ENCODE measurements at places on chromosomes 5 and 9.

DNA sequence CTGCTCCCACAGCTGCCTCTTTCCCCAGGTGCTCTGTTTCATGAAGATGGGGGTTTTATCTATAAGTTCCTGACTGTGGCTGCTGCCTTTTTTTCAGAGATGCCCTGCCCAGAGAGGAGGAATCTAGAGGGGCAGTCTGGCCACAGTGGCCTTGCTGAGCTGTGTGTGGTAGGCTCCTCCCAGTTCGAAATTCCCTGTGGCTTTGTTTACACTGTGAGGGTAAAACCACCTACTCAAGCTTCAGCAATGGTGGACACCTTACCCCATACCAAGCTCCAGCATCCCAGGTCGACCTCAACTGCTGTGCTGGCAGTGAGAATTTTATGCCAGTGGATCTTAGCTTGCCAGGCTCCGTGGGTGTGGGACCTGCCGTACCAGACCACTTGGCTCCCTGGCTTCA lies 250.0 kb downstream of the FER start:
- no peak for DNase-seq

DNA sequence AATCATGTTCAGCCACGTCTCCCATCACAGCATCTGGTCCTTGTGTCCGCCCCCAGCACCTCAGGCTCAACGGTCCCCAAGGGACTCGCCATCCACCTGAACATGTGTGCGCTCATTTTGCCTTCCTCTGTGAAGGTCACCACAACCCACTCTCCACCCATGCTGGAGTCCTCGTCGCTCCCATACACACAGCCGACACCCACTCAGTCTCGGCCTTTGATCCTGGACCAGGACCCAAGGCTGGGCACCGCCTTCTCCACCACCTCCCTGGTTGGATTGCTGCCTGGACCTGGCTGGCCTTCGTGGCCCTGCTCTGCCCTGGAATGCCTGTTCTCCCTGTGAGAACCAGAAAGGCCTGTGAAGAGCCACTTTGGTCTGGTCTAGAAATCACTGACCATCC lies 60.3 kb downstream of the UBE2QL1 start:
- DNase-seq: no peak

DNA sequence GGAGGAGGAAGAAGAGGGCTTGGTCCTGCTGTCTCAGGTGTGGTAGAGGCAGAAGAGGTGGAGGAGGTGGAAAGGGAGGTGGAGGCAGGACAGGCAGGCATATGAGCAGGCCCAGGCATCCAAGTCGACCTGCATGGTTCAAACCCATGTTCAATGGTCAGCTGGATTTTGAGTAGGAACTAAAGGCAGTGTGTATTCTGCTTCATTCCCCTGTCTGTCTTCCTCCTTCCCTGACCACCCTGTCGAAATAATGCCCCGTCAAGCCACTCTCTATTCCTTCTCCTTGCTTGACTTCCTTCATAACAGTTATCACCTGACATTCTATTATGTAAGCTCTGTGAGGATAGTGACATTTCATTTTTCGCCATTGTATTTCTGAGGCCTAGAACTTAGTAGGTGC lies 34.8 kb downstream of the ATP6V0E1 start:
- no peak for DNase-seq

DNA sequence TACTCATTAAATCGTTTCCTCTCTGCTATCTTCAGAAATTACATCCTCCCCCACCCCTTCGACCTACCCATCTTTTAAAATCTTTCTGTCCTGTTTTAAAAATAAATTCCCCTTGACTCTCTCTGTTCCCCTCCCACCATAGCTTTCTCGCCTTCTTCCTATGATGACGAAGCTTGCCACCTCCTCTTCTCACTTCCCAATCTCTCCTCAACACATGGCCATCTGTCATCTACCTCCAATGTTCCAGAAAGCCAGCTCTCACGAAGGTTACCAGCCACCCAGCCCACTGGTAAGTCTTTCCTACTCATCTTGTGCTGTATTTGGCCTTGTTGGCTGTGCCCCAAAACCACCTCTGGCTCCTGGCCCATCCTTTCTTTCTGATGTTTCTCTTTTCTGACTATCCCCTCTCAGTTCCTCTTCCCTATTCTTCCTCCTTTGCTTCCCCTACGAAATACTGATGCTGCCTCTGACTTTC lies 346.3 kb downstream of the ENC1 start:
- peak; percentile 35 for DNase-seq

- DNase-seq: no peak
These were observed 214.9 kb downstream of the KIAA0825 start for GRCh38 chr5:94403483-94403882.

DNA sequence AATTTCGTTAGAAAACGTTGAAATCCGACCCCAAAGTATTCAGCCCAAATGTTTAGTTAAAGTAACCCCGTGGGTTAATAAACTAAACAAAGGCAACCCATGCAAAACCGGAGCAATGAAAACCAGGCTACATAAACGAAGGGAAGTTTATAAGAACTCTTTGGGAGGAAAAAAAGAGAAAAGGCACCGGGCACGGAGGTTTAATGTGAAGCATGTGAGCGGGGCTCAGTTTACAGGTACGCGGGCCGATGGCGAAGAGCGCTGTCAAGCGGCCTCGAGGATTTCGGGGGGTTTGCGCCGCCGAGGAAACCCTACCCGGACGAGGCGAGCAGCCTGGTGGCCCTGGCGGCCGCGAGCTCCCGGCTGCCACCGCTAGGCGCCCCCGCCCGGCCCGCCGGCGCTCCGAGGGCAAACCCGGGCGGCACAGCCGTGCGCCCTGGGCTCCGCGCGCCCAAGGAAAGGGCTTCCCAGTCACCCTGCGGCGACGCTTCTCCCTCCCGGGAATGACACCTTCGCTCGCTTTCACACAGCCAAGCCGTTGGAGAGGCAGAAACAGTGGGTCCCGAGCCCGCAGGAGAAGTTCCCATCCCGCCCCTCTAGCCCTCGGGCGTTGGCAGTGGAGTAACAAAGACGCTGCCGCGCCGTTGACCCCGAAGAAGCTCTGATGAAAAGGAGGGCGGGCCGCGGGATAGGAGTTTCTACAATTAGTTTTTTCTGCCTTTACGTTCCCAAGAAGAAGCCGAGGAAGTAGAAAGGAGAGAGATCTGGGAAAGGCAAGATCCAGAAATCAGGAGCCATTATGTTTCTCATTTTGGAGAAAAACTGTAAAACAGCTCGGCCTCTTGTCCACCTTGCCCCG lies 126.0 kb downstream of the TMEM174 start:
- DNase-seq: peak; percentile 73

GRCh38 chr5:83513081-83513480 lies 41.5 kb downstream of the VCAN start:
- DNase-seq: no peak

DNA sequence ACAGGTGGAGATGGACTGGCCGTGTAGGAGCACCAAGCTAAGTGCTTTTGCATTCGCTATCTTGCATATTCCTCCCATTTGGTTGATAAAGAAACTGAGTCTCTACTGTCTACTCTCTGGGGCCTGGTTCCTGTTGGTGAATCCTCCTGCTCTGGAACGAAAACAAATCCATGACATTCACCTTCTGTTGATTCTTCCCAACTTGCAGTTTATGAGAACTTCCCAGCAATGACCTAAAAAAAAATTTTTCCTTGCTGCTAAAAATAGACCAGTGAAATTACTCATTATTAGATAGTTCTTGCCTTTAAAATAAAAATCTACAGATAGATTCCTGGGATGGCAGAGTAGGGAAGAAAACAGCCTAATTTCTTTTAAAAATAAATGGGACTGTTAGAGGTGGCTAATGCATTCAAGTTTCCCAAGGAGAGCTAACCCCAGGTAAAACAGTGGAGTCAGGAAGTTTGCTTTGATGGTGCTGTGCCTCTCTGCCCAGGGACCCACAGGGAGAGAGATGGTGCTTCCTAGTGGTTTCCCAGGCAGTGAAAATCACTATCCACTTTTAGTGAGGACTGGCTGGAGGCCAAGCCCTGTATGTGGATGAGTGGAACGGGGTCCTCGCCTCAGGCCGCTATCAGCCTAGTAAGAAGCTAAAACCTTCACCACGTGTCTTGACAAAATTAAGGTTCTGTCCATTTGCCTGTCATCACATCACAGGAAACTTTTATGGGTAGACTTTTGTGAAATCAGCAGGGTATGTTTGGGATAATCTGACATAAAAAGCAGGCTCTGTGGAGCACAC lies 68.4 kb upstream of the NR3C1 start:
- no peak for DNase-seq

GRCh38 chr5:165538065-165538464 lies 2032.6 kb downstream of the MAT2B start:
- no peak for DNase-seq

DNA sequence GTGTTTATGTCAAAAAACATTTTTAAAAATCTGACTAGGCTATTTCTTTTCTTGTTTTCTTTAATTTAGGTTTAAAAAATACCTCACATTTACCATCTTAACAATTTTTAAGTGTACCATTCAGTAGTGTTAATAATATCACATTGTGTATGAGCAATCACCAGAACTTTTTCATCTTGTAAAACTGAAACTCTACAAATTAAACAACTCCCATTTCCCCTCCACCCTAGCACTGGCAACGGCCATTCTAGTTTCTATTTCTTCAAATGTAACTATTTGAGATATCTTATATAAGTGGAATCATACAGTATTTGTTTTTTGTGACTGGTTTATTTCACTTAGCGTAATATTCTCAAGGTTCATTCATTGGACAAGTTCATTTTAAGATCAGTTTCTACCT lies 27.7 kb downstream of the PLCXD3 start:
- DNase-seq: no peak

- peak; percentile 16 for DNase-seq
These were observed 252.9 kb downstream of the HSPA4 start for GRCh38 chr5:133304707-133305216.

DNA sequence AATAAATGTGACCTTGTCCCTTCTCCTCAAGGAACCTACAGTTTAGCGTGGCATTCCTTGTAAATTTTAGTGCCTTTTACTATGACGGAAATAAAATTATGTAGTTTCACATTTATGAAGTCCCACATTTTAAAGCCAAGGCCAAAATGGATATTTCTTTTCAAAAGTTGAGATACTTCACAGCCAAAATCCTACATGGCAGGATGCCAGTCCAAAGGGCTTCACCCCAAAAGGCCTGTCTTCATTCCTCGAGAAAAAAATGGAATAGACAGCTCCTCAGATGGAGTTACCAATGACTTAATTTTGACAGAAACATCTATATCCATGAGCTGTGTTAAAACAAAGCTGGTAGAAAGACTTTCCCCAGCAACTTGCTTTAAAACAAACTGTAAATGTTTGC lies 211.2 kb downstream of the GLIS3 start:
- no peak for DNase-seq

GRCh38 chr5:1885404-1885755 lies 2.7 kb upstream of the IRX4 start:
- DNase-seq: no peak

DNA sequence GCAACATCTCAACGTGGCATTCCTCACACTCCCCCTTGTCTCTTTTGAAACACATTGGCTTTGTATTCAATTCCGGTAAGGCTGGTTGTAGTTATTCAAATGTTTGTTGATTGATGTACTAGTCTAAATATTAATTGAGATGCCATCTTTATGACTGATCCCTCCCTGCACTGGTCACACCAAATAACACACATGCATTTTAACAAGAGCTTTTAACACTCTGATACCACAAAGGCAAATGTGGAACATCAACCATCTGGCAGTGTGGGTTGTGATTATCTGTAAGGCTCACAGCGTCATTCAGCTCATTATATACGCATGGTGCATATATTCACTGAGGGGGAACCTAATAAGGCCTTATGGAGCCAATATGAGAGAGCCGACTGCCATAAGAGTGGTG lies 305.0 kb downstream of the TENT4A start:
- DNase-seq: no peak

GRCh38 chr5:179509239-179509638 lies 41.1 kb upstream of the RUFY1 start:
- no peak for DNase-seq

- DNase-seq: peak; percentile 76
These were observed 38.0 kb downstream of the MTMR12 start for GRCh38 chr5:32274548-32275395.

GRCh38 chr9:36319806-36320205 lies 61.6 kb upstream of the GNE start:
- DNase-seq: no peak

- no peak for DNase-seq
These were observed 51.9 kb downstream of the COL27A1 start for GRCh38 chr9:114207034-114207810.

GRCh38 chr9:115385383-115386122 lies 267.6 kb upstream of the TNC start:
- no peak for DNase-seq

GRCh38 chr9:135552021-135552697 lies 6.2 kb downstream of the OBP2A start:
- DNase-seq: no peak

GRCh38 chr9:18479405-18479804 lies 5.5 kb downstream of the ADAMTSL1 start:
- DNase-seq: no peak

GRCh38 chr9:110065532-110065931 lies 142.4 kb downstream of the C9orf152 start:
- DNase-seq: peak; percentile 87

DNA sequence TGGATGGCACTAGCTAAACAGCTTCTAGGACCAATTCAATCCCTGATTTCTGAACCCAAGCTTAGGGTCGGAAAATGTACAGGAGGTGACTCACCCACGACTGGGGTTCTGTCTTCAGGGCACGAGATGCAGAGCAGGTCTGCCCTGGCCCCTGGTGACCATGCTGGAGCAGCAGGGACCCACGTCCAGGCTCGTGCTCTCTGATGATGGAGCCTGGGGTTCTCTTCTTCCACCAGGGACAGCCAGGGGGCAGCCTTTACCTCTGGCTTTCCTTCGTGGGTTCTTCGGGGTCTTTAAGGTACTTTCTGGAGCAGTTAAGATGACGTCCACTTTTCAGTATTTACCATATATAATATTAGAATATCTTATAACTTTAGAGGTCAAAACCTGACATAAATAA lies 2.1 kb downstream of the CFAP77 start:
- DNase-seq: peak; percentile 28

DNA sequence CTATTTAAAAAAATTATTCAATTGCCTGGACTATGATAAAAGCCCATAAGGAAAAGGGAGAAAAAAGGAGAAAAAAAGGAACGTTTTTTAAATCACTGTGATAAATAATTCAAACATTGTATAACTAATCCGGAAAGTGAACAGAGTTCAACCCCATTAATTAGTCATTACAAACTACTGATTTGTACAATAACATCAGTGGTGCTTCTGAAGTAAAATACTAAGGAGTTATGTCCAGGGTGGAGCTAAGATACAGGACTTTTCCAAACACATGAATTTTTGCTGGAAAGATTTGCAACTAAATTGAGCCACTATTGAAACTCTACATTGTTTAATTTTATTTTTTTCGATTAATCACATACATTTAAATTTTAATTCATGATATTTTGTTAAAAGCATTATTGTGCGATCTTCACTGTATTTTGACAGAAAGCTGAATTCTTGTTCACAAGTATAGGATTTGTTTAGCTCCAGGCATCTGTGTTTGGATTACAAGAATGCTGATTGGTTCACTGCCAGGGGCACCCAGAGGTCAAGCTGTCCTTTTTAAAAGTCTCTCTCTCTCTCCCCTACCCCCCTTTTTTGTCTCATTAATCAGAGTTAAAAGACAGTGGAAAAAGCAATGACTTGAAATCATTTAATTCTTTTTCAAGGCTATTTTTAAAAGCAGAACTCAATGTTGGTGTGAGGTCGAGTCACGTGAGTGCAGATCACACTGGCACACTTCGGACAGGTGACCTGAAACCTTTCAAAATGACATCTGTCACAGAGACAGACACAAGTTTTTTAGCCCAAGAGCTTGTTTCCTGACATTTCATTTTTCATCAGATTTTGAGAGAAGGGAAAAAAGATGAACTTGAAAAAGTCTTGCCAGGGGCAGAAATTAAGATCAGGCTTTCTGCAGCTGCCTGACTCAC lies 387.3 kb downstream of the NR2F1-AS1 start:
- DNase-seq: peak; percentile 64
